ENCODE measurements at places on chromosomes 7 and 10. TPM values are rescaled to one million over a fixed set of nuclear protein-coding genes. Genes with fewer than 3 reads are reported as not detected.

DNA sequence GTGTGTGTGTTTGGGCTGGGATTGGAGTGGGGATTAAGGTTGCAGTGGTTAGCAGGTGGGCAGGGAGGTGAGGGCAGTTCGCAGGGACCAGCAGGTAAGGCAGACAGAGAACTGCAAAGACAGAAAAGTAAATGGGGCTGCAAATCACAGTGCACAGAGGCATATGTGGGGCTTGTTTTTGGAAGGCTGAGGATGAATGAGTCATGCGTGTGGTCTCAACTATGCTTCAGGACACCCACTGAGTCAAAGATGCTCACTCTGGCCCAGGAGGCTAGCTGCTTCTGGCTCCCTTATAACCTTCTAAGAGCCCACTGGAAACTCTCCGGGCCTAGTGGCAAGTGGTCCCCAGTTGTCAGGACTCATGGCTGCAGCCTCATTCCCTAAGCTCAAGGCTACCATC, 118.2 kb downstream of the ZNF248 start:
- DNase-seq, result no peak

METTL27 gene
- 1.9 TPM for polyA plus RNA-seq

ZP3 gene
- polyA plus RNA-seq, result 12.1 TPM

- no peak for DNase-seq
Observed at GRCh38 chr7:92576296-92576695, 13.9 kb downstream of the FAM133B start.

CALY gene
- polyA plus RNA-seq, result not detected

EIF5AL1 gene
- polyA plus RNA-seq, result 0.49 TPM

GRCh38 chr7:100588438-100588837, 2.3 kb downstream of the FBXO24 start:
- no peak for DNase-seq

SPOCK2 gene
- 3.4 TPM for polyA plus RNA-seq

GRCh38 chr7:127476618-127477017, 84.1 kb upstream of the ZNF800 start:
- no peak for DNase-seq

ITPRID1 gene
- polyA plus RNA-seq, result 0.52 TPM

HERPUD2 gene
- polyA plus RNA-seq, result 20.9 TPM

- DNase-seq, result no peak
Observed at GRCh38 chr10:71634531-71635164, 84.9 kb downstream of the C10orf105 start.

Data from forelimb muscle (tissue), 1 donor.